ENCODE measurements at places on chromosomes 2 and 18.

DNA sequence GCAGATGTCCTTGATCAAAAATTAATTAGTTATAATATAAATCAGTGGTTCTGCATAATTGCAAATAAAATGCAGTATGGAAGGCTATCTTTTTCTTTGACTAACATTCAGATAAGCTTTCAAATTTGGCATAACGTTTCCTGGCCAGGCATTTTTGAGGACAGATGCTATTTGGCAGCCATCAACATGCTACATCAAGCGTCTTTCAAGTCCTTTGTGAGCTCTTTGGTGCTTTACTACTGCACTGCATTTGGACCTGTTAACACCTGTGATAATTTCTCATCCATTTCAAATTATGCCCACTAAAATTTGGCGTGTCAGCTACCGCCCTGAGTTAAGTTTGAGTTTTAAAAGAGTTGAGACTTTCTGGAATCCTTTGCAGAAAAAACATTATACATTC is 545.7 kb downstream of the STK39 start:
- no peak for DNase-seq

GRCh38 chr2:42274863-42275262 is 86.2 kb downstream of the COX7A2L start:
- no peak for DNase-seq

GRCh38 chr2:231486851-231487596 is 22.7 kb upstream of the NCL start:
- DNase-seq, result no peak

- no peak for DNase-seq
Observed at GRCh38 chr2:70181363-70181956, 9.4 kb downstream of the C2orf42 start.

GRCh38 chr2:62474176-62474575 is 31.8 kb downstream of the TMEM17 start:
- no peak for DNase-seq
